Stimulated activated CD4-positive, alpha-beta T cell treated with anti-CD3 and anti-CD28 coated beads, TNF-alpha, amount 100 ng/mL, for 1 hour (primary cell): ENCODE measurements at places on chromosomes 7 and 10.
A peak's percentile ranks its signal among the peaks of the same experiment; 100 is the strongest.

DNA sequence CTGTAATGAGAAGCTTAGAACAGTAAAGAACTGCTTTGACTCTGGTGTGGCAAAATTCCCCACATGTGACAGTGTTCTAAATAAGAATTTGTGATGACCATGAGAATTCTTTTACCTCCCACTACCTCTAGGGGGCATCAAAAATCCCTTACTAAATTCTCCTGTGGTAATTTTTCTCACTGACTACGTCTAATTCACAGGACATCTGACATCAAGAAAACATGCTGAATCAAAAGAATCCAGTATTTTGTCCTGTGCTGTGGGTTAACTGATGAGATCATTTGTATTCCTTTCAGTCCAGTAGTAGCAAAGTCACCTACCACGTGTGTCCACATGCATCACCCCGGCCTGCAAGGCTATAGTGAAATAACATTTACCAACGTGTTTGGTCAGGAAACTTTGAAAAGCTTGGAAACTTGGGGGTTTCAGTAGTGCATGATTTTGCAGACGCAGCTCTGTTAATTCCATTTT lies 103.8 kb downstream of the ATE1 start:
- DNase-seq: no peak

DNA sequence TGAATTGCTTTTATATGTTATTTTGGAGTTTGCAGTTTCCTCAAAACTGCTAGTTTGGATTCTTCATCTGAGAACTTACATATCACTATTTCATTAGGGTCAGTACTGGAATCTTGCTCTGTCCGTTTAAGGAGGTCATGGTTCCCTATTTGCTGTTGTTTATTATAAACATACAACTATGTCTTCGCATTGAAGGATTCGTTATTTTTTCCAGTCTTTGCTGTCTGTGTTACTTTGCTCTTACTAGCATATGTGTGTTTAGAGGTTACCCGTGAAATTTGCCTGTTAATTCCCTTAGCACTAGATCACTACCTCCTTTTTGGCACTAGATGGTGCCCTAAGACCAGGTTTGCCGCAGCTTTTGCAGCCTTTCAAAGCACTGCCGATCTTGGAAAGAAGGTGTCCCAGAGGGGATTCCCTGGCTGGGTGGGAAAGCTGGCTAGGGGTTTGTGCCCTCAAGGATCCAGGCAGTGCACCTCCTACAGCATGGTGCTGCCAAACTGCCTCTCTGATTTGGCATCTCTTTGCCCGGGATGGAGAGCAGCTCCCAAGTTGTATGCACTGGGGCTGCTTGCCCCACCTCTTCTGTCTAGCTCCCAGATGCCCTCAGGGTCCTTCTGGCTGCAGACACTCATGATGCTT lies 103.1 kb upstream of the APBB1IP start:
- DNase-seq: peak; percentile 33

GRCh38 chr10:93198401-93199131 lies 124.9 kb downstream of the CYP26A1 start:
- DNase-seq: no peak

DNA sequence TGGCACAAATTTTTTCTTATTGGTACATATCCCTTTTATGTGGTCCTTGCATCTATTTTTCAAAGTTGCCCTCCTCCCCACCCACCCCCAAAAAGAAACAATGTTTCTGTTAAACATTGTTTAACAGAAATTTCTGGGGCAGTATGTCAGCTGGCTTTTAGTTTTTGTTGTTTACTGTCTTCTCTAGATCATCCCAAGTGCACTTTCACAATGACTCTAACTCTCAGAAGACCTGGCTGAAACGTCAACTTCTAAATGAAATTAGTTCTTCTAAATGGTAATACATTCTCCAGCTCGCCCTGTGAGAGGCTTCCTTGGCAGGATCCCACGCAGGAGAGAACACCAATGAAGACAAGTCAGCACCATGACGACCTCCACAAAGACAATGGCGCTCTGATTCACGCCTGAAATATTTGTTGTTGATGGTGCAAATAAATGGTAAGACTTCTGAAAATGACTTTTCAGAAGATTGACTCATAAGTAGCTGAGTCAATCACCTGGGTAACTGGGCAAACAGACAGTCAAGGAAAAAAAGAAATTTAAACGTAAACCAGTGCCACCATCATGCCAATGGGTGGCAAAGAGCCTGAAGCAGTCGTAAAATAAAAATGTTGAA lies 293.7 kb downstream of the FZD1 start:
- no peak for DNase-seq

GRCh38 chr7:37000511-37000910 lies 276.2 kb upstream of the AOAH start:
- DNase-seq: no peak

DNA sequence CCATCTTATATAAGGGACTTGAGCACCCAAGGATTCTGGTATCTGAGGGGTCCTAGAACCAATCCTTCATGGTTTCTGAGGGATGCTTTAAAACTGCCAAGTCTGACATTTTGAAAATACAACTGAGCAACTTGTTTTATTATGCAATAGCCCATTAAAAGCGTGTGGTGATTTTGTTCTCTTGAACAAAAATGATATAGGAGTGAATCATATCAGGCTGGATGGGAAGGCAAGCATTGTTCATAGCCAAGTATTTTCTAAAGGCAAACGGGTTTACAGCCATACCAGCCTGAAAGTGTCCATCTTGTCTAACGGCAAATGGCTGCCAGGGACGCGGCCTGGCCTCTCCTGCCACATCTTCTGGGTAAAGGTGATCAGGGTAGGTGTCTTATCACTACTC lies 23.4 kb downstream of the RPP38 start:
- DNase-seq: no peak

DNA sequence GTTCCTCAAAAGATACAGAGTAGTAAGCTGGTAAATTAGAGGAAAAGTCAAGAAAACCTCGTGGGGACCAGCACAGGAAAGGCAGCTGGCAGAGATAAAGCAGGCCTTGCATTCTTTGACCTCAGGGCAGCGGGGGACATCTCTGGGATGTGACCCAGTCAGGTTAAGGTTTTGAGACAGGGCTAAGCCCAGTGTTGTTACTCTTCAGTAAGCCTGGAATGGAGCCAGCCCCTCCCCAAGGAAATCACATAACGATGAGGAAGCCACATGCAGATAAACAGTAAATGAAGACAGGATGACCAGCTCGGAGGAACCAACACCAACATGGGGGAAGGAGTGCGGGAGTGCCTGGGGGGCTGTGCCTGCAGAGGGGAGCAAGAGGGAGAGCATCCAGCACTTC lies 99.6 kb downstream of the JAZF1 start:
- no peak for DNase-seq

GRCh38 chr7:101315336-101315735 lies 6.3 kb downstream of the IFT22 start:
- peak; percentile 11 for DNase-seq
